Activated T-helper 1 cell treated with anti-CD3 and anti-CD28 coated beads, Interleukin-12 subunit alpha, Interleukin-12 subunit beta, Interleukin-2, Interleukin-4 antibody, amounts not matched to agents 30 ng/mL and 10 ng/mL and 1 ng/mL, durations not matched to agents 14 hours and 24 hours and 36 hours (primary cell): ENCODE measurements at places on chromosomes 5 and 9. TPM values are rescaled to one million over a fixed set of nuclear protein-coding genes. Genes with fewer than 3 reads are reported as not detected.

- H3K27ac ChIP-seq = no peak overlapping the region
- H3K4me3 ChIP-seq = no peak overlapping the region
- peaks cover 5% of the 10 kb centered on the region for H3K4me1 ChIP-seq
Measured at GRCh38 chr9:35714579-35715252, 17.3 kb downstream of the TLN1 start.

DNA sequence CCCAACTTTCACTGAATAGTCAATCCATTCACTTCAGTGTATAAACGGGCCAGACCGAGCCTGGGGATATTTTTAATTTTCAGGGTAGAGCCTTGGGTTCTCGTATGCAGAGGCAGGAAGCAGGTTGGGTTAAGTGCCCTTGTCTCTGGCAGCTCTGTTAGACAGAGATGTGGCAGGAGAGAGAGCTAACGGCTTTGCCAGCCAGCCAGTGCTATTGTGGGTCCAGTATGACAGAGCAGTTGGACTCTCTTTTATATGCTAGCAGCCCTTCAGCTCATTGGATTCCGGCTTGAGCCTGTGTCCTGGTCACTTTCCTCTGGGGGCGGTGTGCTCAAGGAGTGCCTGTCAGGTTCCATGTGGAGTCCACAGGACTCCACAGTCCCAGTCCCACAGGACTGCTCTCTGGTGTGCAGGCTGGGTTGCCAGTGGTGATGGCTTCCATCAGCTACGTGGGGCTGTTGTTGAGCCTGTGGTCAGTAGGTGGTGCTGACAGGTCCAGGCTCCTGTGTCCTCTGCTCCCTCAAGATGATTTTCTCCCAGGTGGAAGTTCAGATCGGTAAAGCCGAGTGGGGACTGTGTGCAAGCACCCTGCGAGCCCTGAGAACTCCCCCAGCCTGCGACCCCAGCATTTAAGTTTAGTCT lies 14.3 kb downstream of the CLTA start:
- H3K27me3 ChIP-seq = no peaks in the 10 kb centered on the region
- no peak overlapping the region for H3K27ac ChIP-seq
- H3K36me3 ChIP-seq = peaks cover 76% of the 10 kb centered on the region
- H3K4me3 ChIP-seq = no peak overlapping the region

DNA sequence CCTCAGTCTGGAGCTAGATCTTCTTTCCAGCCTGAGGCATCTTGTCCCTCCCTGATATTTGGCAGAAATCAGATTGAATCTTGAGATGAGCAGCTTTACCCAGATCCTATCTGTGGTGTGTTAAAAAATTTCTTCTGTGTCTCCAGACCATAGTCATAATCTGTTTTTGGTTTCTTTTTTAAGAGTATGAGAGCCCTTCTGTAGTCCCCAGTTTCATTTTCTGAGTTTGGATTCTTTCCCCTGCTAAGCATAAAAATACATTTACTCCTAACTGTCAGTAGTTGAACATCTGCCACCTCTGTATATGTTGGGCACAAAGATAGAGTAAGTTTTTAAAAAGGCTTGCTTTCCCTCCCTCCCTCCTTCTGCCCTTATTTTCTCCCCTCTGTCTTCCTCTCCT lies 137.7 kb downstream of the CNTLN start:
- DNase-seq = no peak
- H3K4me3 ChIP-seq = no peak overlapping the region
- H3K4me1 ChIP-seq = no peaks in the 10 kb centered on the region
- no peaks in the 10 kb centered on the region for H3K36me3 ChIP-seq
- H3K27me3 ChIP-seq = no peaks in the 10 kb centered on the region
- H3K27ac ChIP-seq = no peak overlapping the region

The EGFLAM gene
- not detected in 2 replicates for total RNA-seq

The RETREG1 gene
- total RNA-seq = 22.4 and 22.5 TPM in 2 replicates

The TLX3 gene
- total RNA-seq = not detected in 2 replicates

GRCh38 chr5:158796812-158797497 lies 302.8 kb downstream of the EBF1 start:
- H3K27me3 ChIP-seq = peaks cover 6% of the 10 kb centered on the region
- H3K4me3 ChIP-seq = no peak overlapping the region
- H3K4me1 ChIP-seq = no peaks in the 10 kb centered on the region
- no peak for DNase-seq

DNA sequence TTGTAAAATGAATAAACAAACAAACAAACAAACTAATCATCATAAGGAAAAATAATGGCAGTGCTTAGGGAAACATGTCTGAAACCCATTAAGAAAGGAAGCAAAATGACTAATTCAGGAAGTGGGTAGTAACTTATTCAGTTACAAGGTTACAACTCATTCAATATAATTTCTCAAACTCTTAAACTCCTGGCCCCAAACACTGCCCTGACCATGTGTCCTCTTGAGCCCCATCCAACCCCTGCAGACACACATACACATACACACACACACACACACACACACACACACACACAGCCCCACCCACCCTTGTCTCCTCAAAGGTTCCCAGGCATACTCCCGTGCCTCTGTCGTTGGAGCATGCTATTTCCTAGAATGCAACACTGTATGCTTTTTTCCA lies 193.9 kb downstream of the SEC61B start:
- DNase-seq = no peak
- peaks cover 11% of the 10 kb centered on the region for H3K4me1 ChIP-seq
- H3K27ac ChIP-seq = no peak overlapping the region
- H3K4me3 ChIP-seq = no peak overlapping the region
- H3K36me3 ChIP-seq = no peaks in the 10 kb centered on the region

- DNase-seq = no peak
- no peaks in the 10 kb centered on the region for H3K4me1 ChIP-seq
- H3K27me3 ChIP-seq = peaks cover 28% of the 10 kb centered on the region
- no peak overlapping the region for H3K27ac ChIP-seq
- no peak overlapping the region for H3K4me3 ChIP-seq
Measured at GRCh38 chr9:14301006-14301405, 12.9 kb downstream of the NFIB start.

DNA sequence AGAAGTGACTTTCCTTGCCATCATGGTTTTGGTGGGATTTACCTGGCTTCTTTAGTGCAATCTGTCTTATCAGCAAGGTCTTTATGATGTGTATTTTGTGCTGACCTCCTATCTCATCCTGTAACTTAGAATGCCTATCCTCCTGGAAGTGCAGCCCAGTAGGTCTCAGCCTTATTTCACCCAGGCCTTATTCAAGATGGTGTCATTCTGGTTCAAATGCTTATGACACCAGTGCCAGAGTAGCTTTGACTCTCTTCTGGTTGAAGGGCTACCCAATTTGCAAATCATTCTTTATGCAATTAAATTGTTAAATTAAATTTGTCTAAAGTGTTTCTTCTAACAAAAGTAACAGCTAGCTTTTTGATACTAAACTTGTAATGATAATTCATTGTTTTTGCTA lies 58.8 kb upstream of the PRDM9 start:
- H3K27ac ChIP-seq = no peak overlapping the region
- H3K4me1 ChIP-seq = no peaks in the 10 kb centered on the region
- H3K36me3 ChIP-seq = no peaks in the 10 kb centered on the region
